ENCODE measurements at places on chromosomes 6 and 20.

DNA sequence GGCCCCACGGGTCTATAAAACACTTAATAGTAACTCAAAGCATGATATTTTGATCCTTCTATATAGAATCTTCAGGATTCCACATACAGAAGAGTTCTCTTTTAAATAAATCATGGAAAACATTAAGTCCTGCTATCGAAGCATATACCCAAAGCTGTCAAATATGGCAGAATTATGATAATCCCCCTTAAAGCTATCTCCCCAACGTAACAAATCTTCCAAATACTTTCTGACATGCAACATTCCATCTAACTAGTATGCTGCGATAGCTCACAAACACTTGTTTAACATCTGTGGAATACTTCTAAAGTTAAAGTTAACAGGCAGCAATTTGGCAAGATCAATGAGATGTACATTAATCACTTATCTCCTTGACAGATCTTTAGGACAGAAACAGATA is 371.0 kb upstream of the RUNX2 start:
- DNase-seq = no peak

GRCh38 chr20:58428364-58428763 is 39.3 kb downstream of the VAPB start:
- DNase-seq = no peak

GRCh38 chr20:18005170-18005989 is 36.6 kb downstream of the MGME1 start:
- DNase-seq = no peak

GRCh38 chr6:90233994-90234393 is 62.6 kb downstream of the BACH2 start:
- peak; percentile 29 for DNase-seq

DNA sequence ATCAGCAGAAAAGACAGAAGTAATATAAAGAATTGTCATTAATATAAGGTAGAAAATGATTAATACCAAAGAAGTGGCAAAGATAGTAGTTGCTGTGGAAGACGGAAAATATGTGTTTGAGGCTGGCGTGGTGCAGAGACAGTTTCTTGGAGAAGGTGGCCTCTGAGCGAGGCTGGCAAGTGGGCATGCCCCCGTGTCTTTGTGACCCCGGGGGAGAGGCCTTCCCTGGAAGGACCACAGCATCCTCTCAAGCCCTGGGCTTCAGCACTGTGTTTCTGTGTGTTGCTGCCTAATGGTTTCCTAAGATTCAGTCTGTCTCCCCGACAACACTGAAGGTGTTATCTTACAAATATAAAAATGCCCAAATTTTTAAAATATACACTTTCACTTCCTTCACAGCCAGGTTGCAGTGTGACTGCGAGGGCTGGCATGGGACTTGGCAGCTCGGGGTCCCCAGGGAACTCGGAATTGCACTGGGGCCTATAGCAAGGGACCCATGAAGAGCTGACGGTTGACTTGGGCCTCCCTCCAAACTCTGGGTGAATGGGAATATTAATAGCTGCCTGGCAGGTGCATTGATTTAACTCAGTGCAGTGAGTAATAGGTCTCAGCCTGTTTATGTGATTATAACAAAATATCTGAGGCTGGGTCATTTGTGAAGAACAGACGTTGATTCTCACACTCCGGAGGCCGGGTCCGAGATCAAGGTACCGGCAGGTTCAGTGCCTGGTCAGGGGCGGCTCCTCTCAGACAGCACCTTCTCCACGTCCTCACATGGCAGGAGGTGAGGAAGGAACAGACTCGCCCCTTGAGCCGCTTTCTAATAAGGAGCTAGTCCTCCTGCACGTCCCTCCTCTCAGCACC is 47.4 kb upstream of the AFDN start:
- no peak for DNase-seq

All from T-helper 17 cell (primary cell).